ENCODE measurements at places on chromosomes 6 and 20.
A peak's percentile ranks its signal among the peaks of the same experiment; 100 is the strongest.

DNA sequence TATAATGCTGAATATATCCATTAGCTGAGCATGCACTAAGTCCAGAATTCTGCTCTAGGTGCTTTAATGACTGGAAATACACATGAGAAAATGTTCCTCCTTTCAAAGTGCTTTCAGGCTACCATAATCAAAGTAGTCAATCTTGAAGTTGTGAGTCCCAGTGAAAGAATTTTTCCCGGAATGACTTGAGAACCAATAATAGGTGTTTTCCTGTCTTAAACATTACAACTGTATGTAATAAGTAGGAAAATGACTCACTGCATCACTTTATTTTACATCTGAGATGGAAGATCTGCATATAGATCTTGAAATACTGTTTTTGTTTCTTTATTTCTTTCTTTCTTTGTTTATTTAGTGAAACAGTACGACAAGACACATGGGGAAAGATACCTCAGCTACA is 437.4 kb upstream of the JAG1 start:
- no peak for DNase-seq

DNA sequence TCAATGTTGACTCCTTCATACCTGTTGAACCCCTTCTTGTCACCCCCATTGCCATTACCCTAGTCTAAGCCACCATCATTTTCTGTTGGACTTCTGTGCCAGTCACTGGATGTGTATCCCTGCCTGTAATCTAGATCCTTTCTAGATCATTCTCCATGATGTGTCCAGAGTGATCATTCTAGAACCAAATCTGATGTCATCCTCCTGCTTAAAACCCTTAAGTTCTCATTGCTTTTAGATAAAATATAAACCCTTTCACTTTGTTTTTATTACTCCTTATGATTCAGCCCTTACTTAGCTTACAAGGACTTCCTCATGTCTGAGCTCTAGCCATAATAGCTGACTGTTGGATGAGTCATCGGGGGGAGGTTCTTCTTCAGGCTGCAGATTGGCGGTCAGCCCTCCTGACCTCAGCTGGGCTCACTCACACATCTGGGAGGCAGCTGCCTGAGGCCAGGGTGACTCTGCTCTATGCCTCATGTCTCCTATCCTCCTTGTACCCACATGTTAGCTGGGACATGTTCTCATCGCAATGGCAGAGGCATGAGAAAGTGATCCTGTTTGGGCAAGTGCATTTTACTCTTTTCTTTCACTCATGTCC is 287.6 kb downstream of the ESR1 start:
- no peak for DNase-seq

DNA sequence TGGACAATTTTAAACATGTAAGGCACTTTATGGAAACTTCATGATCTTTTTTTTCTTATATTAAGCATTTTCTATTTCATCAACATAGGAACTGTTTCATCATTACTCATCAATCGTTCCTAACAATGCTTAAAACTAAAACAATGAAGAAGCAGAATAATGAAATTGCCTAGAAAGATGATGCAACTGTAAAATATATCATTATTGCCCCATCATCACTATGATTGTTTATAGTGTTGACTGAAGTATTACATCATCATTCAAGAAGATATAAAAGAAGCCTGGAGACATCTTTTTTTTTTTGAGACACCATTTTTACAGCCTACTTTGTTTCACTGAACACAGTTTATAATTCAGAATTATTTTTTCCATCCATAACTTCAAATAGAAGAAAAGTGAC is 147.2 kb downstream of the TRDN start:
- DNase-seq, result no peak

- DNase-seq, result no peak
Measured at GRCh38 chr6:22906091-22906549, 336.8 kb downstream of the HDGFL1 start.

GRCh38 chr6:107730683-107731314 is 93.3 kb downstream of the SCML4 start:
- DNase-seq, result no peak

DNA sequence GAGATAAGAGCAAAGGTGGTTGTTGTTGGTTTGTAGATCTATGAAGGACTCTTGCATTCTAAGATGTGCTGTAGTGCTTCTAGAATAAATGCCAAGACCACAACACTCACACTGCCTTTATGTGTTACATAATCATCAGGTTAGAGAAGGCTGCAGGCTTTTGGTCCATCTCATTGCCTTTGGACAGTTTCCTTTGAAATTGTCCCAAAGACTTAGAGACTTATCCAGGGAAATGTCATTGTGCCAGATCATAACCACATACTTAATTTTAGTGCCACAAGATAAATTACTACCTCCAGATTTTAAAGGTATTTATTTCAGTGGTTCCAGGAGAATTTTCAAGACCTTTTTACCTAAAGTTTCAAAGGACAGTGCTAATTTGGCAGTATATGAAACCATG is 666.6 kb upstream of the CITED2 start:
- no peak for DNase-seq

DNA sequence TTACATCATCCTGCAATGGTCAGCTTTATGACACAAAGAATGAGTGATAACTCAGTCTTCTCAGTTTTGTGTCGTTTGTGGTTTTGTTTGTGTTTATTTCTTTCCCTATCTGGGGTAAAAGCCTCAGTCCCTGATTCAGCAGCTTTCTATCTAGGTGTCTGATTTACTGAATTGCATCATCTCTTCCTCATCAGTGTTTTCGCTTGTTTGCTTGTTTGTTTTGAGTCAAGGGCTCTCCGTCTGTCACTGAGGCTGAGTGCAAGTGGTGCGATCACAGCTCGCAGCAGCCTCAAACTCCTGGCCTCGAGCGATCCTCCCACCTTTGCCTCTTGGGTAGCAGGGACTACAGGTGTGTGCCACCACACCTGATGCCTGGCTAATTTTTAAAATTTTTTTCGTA is 548.9 kb downstream of the PRKN start:
- DNase-seq, result no peak

GRCh38 chr6:22221630-22222029 is 75.2 kb downstream of the PRL start:
- no peak for DNase-seq

DNA sequence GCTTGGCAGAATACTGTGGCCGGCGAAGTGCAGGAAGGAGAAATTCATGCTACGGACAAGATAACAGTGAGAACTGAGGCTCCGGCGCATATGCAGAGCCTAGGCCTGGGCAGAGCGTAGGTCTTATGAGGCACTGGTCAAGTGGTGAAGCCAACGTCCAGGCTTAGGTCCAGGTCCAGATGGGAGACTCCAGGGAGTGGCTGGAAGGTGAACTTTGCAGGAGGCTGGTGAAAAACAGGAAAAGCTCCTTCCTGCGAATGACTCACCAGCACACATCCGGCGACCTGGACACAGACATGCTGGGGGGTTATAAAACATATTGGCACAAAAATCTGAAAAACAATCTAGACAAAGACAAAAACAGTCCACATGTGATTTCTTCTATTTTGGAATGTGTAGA is 15.4 kb downstream of the C6orf141 start:
- no peak for DNase-seq

DNA sequence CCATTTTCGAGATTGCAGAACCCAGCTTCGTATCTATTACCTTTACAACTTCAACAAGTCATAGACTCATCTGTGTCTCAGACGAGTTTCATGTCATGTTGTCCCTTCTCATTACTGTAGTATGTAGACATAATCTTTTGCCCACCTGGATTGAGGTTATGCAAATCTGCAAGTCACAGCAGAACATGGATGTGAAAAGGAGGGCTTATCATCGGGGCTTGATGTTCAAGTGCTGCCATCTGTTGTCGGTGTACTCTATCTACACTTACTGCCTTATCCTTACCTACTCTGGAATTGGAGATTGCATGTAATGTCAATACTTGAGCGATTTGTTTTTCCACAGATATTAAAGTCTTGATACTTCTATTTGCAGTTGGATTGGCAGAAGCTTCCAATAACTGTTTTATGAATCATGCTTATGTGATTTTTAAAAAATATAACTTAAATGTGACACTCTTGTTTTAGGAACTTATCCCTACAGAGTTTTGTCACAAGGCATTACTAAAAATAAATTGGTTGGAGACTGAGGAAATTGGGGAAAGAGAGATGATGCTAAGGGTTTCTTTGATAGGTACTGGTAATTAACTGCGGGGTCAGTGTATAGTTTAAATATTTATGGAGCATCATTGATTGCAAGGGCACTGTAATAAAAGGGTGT is 3.0 kb upstream of the GOPC start:
- DNase-seq, result no peak

DNA sequence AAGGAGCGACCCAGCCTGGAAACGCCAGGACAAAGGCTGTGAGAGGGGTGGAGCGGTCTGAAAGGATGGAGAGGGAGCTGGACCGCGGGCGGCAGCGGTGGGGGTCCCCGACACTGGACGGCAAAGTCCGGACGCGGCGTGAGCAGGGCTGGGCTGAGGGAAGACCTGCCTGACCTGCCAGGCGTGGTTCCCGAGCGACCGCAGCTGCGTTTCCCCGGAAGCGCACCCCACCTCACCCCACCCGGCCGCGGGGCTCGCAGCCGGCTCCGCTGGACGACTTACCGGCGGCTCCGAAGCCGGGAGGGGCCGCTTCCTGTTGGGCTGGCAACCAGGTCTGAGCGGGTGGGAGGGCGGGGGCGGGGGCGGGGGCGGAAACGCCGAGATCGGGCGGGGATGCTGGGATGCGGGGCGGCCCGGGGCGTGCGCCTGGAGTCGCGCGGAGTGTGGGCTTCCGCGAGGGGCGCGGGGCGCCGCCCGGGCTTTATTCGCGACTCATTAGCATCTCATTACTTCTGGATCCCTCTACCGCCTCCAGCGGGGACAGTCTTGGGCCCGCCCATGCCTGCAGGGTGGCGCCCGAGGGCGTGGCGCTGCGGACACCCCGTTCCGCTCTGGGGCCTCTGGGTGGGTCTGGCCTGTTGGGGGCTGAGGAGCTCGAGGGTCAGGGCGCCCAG is at the start of gene MICAL1:
Gene MICAL1, minus strand, starts transcription at position 336 of the 674 bp plus-strand sequence. CDS start 1,576 bp downstream, outside the sequence.
- peak; percentile 77 for DNase-seq

DNA sequence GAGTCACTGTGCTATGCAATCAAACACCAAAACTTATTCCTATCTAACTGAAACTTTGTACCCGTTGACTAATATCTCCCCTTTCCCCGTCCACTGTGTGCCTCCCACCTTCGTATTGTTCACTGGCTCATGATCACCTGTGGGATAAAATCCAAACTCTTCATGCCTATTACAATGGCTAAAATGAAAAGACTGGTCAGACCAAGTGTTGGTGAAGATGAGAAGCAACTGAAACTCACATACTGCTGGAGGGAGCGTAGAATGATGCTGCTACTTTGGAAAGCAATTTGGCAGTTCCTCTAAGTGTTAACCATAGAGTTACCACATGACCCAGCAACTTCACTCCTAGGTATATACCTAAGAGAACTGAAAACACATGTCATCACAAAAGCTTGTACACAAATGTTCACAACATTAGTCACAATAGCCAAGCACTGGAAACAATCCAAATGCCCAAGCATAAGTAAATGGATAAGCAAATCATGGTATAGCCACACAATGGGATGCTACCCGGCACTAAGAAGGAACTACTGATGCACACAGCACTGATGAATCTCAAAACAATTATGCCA is 13.1 kb downstream of the RPS10 start:
- no peak for DNase-seq

DNA sequence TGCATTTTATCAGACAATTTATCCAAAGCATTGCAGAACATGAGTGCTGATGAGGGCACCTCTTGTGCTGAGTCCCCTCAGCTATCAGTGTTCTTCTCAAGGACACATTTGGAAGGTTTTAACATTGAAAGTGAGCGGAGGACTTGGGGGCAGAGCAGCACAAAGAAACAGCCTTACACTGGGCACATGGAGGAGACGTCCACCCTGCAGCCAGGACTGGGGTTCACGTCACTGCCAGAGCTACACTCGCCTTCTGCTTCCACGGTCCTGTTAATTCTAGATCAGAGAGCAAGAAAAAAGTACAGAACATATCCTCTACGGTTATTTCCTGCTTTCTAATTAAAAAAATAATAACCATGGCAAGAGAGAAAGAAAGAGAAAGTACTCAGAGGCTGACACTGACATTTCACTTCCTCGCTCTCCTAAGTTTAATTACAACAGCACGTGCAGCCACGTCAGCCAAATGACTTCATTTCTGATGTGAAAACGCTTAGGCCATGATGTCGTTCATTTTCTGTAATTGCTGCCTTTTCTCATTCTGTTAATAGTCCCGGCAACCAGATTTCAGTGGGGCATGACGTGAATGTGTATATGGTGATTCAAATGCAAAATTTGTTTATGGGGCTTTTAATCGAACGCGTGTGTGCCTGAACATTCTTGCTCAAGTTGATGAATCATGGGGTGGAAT is 5.1 kb downstream of the PRND start:
- no peak for DNase-seq

DNA sequence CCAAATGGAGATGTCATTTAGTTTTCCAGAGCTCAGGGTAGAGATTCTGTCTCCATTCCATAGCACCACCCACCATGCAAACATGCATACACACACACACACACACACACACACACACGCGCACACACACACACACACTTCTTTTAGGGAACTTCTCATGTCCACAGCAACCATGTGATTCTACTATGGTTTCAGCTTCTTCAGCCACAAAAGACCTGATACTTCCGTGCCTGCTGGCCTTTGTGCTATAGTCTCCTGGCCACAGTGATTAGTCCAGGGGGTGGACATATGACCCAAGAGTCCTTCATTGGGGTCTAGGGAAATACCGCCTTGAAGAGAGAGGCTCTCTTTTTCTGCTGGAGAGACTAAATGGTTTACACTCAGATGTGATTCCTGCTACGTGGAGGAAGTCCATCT is 53.5 kb downstream of the CARMIL1 start:
- DNase-seq, result no peak

DNA sequence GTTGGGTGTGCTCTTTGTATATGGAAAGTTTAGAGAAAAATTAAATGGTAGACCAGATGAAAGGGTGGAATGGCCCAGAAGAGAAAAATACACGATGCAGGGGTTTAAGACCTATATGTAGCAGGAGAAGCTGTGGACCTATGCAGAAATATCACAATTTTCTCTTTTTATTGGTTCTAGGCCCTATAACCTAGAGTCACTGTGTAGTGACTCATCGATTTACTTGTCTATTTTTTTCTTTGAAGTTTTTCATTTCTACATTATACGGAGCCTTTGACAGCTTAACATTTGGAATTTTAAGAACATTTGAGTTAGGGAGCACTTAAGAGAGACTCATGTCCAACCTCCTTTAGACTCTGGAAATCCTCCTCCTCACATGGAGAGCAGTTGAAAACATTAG is 28.3 kb upstream of the ADGRF1 start:
- no peak for DNase-seq

- DNase-seq, result no peak
Measured at GRCh38 chr20:10924644-10925201, 250.9 kb upstream of the JAG1 start.

DNA sequence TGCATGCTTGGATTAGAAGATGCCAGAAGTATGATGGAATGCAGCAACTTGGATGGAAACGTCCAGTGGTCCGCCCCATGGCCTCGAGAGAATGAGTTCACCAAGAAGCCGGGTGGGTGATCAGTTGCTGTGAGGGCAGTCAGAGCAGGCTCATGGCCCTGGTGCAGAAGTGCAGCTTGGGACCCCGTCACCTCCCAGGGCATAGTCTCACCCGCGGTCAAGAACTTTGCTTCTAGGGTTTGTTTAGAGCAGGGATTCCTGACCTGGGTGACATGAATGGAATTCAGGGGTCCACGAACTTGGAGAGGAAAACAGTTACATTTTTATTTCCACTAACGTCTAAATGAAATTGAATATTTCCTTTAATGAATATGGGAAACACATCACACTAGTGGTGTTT is 216.5 kb upstream of the SNX9 start:
- peak; percentile 37 for DNase-seq

Measured in natural killer cell treated with Interleukin-12 subunit alpha and Interleukin-12 subunit beta and Interleukin-15 and Interleukin-18, amount 100 ng/mL, for 72 hours (primary cell).